ENCODE measurements at places on chromosomes 13 and 19.

DNA sequence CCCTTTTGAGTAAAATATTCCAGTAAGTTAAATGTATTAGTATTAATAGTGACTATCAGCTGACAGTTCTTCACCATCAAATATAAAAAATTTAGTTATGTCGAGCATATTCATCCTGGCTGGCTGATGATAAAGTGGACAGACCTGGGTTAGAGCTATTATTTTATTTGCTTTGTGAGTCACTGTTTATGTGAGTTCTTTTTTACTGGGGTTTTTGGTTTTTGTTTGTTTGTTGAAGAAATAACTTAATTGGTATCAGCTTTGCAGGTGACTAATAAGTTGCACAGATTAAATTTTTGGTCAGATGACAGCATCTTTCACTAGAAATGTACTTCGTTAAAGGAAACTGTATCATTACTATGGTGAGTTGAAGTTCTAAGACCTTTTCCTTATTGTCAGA is 224.7 kb downstream of the GGACT start:
- no peak for DNase-seq

DNA sequence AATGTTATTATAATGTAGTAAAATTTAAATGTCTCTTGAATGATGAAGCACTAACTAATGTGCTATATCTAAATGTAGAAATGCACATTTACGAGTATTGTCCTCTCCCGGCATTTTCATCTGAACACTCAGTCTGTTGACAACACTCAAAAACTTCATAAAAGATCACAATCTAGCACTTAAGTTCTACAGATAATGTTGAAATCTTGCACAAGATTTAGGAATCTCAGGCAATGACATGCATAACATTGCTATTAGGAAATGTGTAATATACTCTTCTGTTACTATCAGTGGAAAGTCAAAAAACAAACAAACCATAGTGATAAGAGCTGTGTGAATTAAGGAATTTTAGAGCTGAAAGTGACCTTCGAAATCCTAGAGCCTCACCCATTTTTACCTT is 37.5 kb upstream of the XPO4 start:
- no peak for DNase-seq

- no peak for DNase-seq
Observed at GRCh38 chr13:19567820-19568534, 6.6 kb upstream of the TPTE2 start.

DNA sequence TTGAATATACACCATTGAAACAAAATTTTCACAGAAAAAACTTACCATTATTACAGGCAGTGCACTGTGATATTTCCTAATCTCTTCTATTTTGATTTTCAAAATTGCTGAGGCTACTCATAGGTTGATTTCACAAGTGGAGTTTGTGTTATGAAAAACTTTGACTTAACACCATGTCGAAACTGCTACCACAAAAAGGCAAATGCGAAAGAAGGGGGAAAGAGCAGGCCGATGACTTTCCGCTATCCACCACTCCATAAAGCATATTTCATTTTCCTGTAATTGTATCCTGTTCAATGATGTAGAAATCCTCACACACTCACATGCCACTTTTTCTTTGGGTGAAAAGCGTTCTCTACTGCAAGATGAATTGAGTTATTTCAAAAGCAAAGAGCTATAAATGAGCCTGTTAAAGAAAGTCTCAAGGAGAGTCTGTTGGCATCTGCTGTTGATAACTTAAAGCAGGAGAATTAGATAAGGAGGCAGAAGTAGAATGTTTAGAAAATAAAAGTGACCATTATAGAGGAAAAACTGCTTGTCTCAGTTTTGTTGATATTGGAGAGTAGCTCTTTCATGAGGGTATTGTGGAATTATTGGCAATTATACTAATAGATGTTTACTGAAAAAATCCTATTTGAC is 18.8 kb downstream of the KL start:
- no peak for DNase-seq

- DNase-seq = no peak
Observed at GRCh38 chr13:58266271-58266670, 634.7 kb downstream of the PCDH17 start.

All from stimulated activated CD4-positive, alpha-beta T cell treated with anti-CD3 and anti-CD28 coated beads, Interleukin-1b, Interleukin-23, amount 100 ng/mL, for 48 hours (primary cell).